NCI-H345 (cell line): ENCODE measurements at places on chromosomes 4 and X.
A peak's percentile ranks its signal among the peaks of the same experiment; 100 is the strongest.

DNA sequence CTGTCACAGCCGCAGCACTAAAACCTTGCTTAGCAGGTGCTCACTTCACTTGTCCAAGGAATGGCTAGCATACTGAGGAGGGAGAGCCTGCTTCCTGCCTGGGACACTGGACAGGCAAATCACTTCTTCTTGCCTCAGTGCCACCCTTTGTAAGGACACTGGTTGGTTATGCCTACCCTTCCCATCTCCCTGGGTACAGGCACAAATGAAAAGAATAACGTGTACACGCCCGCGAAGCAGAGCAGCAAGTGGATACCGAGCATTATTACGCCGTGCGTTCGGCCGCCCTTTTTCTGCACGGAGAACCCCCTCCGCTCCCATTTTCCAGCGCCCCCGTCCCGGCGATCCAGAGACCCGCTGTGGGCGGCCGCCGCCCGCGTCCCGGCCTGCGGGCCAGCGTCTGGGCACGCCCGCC lies 338 bp upstream of the KLHL2 start:
- DNase-seq: peak; percentile 31

- DNase-seq: no peak
These were observed 858.8 kb upstream of the FRG1 start for GRCh38 chr4:189081826-189082225.

- no peak for DNase-seq
These were observed 6.8 kb downstream of the HAUS7 start for GRCh38 chrX:153463556-153463955.

GRCh38 chr4:144729175-144729574 lies 83.2 kb downstream of the HHIP start:
- no peak for DNase-seq

- no peak for DNase-seq
These were observed 218.6 kb upstream of the KCNIP4 start for GRCh38 chr4:22167201-22167600.

- no peak for DNase-seq
These were observed 1.1 kb downstream of the CXCL1 start for GRCh38 chr4:73870260-73870659.

GRCh38 chrX:135346975-135347374 lies 37.7 kb downstream of the ETDC start:
- no peak for DNase-seq

DNA sequence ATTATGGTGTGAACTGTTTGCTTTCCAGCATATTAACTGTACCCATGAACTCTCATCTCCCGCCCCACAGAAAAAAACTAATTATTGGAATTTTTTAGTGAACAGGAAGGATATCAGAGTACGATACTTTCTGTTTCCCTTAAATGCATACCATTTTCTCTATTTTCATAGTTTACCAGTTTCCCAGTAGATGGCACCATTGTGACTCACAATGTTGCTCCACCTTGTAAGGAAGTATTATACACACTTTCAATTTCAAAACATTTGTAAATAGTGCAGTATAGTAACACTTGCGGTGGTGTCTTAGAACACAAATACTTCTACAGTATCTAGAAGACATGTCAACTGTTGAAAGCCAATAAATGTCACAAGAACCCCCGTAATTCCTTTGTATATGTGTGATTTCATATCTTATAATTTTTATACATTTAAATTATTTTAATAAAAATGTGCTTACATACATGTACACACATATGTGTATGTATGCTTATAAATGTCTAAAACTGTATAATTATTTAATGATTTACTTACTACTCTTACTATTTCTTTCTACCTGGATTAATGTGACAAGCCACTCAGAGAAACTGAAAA lies 167.3 kb downstream of the SLIT2 start:
- peak; percentile 13 for DNase-seq

GRCh38 chr4:15717086-15717485 lies 14.2 kb downstream of the BST1 start:
- DNase-seq: no peak

GRCh38 chr4:129344058-129344457 lies 248.1 kb downstream of the C4orf33 start:
- DNase-seq: peak; percentile 20

- no peak for DNase-seq
These were observed 204.2 kb upstream of the TEX13A start for GRCh38 chrX:105424729-105425128.

- DNase-seq: no peak
These were observed 240.7 kb downstream of the C4orf33 start for GRCh38 chr4:129336457-129337227.

DNA sequence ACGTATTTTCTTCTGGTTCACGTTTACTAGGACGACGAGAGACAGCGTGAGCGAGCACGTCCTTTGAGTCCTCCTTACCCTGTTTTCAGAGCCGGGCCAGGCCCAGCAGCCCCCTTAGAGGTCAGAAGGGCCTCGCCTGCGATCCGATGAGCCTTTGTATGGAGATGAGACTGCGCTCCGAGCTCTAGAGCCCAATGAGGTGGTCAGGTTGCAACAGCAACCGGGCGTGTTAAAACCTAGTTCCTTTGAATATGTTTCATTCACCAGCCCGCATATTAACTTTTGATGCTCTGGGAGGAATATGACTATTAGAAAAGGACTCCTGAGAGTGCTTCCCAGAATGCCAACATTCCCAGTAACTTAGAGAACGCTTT lies 55.6 kb upstream of the TADA2B start:
- peak; percentile 30 for DNase-seq

DNA sequence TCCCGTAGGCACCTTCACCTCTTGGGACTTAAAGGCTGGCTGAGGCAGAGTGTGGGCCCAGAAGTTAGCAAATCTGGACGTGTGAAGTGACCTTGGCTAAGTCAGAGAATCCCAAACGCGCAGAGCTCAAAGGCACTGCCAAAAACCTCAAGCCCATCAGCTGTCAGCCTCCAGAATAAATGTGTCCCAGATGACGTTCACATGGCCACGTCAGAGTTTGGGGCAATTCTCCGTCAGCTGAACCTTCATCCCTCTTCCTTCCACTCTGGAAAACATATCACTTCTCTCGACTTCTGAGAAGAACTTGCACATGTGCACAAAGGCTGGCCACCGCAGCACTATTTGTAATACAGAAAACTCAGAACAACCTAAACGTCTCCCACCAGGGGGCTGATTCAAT lies 35.7 kb upstream of the APLN start:
- no peak for DNase-seq

DNA sequence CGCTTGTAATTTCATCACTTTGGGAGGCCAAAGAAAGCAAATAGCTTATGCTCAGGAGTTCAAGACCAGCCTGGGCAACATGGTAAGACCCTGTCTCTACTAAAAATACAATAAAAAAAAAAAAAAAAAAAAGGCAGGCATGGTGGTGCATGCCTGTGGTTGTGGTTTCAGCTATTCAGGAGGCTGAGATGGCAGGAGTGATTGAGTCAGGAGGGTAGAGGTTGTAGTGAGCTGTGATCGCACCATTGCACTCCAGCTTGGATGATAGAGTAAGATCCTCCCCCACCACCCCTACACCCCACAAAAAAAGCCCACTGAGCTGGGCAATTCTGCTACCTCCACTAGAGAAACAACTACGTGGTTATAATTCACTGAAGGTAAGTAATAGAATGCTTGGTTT lies 118.8 kb upstream of the PCDH18 start:
- no peak for DNase-seq

DNA sequence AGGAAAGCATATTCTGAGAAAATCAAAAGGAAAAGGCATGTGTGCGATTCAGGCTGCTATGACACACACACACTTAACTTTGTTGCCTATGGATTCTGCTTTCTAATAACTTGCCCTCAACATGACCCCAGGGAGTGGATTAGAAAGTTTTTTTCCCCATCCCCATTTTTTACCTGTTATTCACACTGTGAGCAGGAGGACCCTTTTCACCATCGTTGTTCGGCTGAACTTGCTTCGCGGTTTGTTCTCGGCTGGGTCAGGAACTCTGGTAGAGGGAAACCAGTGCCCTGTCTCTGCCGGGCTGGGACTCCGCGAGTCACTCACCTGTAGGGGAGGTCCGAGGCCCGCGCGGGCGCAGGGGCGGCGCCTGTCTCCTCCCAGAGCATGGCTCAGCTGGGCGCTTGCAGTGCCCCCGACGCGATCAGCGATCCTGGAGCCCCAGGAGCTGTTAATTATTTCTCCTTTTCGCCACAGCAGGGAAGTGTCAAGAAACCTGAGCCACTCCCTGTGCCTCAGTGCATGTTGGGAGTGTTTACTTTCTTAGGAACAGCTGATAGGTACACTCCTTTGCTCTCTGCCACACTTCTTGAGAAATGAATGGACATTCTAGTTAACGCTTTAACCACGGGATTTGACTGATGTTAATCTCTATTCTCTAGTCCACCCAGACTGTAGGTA lies at the start of gene RASSF6:
Gene RASSF6 (minus strand): TSS at position 322 of the 678 bp plus-strand sequence. CDS start 8,641 bp downstream, outside the sequence.
- peak; percentile 71 for DNase-seq

GRCh38 chr4:34939073-34939472 lies 1305.2 kb downstream of the ARAP2 start:
- DNase-seq: no peak
